ENCODE measurements at places on chromosomes 4 and X. TPM values are rescaled to one million over a fixed set of nuclear protein-coding genes. Genes with fewer than 3 reads are reported as not detected.

- no peak overlapping the region for H3K27ac ChIP-seq
- no peak for DNase-seq
- H3K36me3 ChIP-seq, result no peaks in the 10 kb centered on the region
- H3K4me3 ChIP-seq, result no peak overlapping the region
- no peaks in the 10 kb centered on the region for H3K27me3 ChIP-seq
Observed at GRCh38 chrX:106588801-106589200, 23.0 kb upstream of the RADX start.

GRCh38 chrX:101429934-101430333, 21.9 kb downstream of the HNRNPH2 start:
- H3K27me3 ChIP-seq, result no peaks in the 10 kb centered on the region
- no peak overlapping the region for H3K27ac ChIP-seq
- H3K4me3 ChIP-seq, result no peak overlapping the region

GRCh38 chr4:170399581-170400293, 310.0 kb upstream of the AADAT start:
- no peaks in the 10 kb centered on the region for H3K36me3 ChIP-seq
- no peak for DNase-seq

- no peak overlapping the region for H3K4me3 ChIP-seq
- no peaks in the 10 kb centered on the region for H3K4me1 ChIP-seq
- H3K27ac ChIP-seq, result no peak overlapping the region
- H3K36me3 ChIP-seq, result no peaks in the 10 kb centered on the region
- no peaks in the 10 kb centered on the region for H3K27me3 ChIP-seq
Observed at GRCh38 chr4:3313139-3313538, 20.3 kb downstream of the RGS12 start.

DNA sequence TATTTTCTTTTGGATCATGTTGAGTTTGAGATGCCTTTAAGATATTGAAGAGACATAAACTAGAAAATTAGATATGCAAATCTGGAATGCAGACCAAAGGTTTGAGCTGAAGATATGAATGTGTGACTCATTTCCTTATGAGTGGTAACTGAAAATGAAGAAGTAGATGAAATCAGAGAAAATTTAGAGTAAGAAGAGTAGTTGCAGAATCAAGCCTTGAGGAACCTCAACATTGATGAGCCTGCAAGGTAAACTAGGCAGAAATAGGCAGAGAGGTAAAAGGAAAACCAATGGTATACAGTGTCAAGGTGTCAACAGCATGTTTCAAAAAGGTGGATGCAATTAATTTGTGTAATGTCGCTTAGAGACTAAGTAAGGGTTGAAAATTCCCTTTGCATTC, 142.8 kb downstream of the MOSPD2 start:
- H3K4me3 ChIP-seq, result no peak overlapping the region
- DNase-seq, result no peak
- H3K27ac ChIP-seq, result no peak overlapping the region
- H3K27me3 ChIP-seq, result no peaks in the 10 kb centered on the region
- no peaks in the 10 kb centered on the region for H3K4me1 ChIP-seq
- no peaks in the 10 kb centered on the region for H3K36me3 ChIP-seq

DNA sequence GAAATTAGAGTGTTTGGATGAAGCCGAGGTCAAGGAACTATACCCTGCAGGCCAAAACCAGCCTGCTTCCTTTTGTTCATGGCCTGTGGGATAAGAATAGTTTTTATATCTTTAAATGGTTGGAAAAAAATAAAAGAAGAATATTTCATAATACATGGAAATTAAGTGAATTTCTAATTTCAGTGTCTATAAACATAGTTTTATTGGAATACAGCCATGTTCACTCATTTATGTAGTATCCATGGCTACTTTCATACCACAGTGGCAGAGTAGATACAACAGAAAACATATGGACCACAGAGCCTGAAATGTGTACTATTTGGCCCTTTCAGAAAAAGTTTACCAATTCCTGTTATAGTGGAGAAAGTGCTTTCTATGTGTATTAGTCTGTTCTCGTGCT, 13.6 kb downstream of the LIMCH1 start:
- no peak overlapping the region for H3K4me3 ChIP-seq
- DNase-seq, result no peak
- no peak overlapping the region for H3K27ac ChIP-seq
- H3K4me1 ChIP-seq, result no peaks in the 10 kb centered on the region
- H3K36me3 ChIP-seq, result no peaks in the 10 kb centered on the region

GRCh38 chr4:94332983-94333590, 9.5 kb downstream of the HPGDS start:
- H3K36me3 ChIP-seq, result no peaks in the 10 kb centered on the region
- no peak for DNase-seq
- H3K4me1 ChIP-seq, result peaks cover 5% of the 10 kb centered on the region
- no peak overlapping the region for H3K27ac ChIP-seq
- no peak overlapping the region for H3K4me3 ChIP-seq
- H3K27me3 ChIP-seq, result no peaks in the 10 kb centered on the region

- no peak overlapping the region for H3K27ac ChIP-seq
- H3K36me3 ChIP-seq, result no peaks in the 10 kb centered on the region
- H3K4me3 ChIP-seq, result no peak overlapping the region
- no peaks in the 10 kb centered on the region for H3K4me1 ChIP-seq
Observed at GRCh38 chr4:20253735-20254409, 2.2 kb downstream of the SLIT2 start.

RAB41 gene
- polyA plus RNA-seq, result not detected

SLAIN2 gene
- polyA plus RNA-seq, result 27.1 TPM

CT47C1 gene
- polyA plus RNA-seq, result not detected

COX7B2 gene
- not detected for polyA plus RNA-seq

NSUN7 gene
- not detected for polyA plus RNA-seq
